ENCODE measurements at places on chromosomes 6 and 20.

GRCh38 chr20:57586370-57586793 is 25.5 kb downstream of the PCK1 start:
- no peak for DNase-seq

GRCh38 chr6:7881765-7882500 is 28.7 kb downstream of the TXNDC5 start:
- DNase-seq, result no peak

- peak; percentile 51 for DNase-seq
Measured at GRCh38 chr6:96301023-96301422, 220.6 kb upstream of the UFL1 start.

DNA sequence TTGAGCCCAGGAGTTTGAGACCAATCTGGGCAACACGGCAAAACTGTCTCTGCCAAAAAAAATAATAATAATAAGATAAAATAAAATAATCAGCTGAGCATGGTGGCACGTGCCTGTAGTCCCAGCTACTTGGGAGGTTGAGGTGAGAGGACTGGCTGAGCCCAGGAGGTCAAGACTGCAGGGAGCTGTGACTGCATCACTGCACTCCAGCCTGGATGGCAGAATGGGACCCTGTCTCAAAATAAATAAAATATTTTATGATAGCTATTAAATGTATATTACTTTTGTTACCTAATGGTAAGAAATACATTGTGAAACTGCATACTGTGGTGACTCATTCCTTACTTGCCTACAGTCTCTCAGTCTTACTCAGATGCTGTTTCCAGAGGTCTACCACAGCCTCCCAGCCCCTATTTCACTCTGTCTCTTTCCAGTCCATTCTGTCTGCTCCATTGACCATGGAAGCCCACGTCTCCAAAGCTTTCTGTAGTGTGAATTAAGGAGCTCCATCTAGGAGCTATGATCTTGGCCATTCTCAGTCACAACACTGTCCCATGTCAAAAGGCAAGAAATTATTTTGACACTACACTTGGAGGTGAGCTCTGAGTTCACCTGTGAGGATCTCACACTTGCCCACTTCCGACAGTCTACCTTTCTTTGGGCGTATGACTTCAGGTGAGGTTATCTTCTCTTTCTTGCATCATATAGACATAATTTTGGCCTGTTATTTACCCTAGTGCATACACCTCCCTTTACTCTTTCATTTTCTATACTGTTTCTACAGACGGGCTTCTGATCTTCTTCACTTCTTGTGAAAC is 22.4 kb upstream of the SNX9 start:
- DNase-seq, result peak; percentile 38

GRCh38 chr6:128713461-128713860 is 169.5 kb upstream of the LAMA2 start:
- DNase-seq, result peak; percentile 50

DNA sequence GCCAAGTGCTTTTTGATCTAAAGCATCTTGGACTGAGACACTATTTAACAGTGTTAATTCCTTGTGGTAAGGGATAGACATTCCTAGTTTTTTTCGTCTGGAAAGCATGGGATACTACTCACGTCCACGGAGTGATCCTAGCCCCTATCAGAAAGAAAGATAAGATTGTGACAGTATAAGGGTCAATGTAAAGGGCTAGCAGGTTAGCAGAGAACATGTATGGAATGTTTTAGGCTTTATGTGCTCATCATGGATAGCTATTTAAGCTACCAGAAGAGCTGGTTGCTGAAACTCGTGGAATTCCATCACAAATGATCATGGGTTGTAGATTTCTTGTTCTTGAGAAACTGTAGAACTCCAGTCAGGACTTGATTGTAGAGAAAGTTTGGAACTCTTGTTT is 32.1 kb downstream of the CYB5R4 start:
- DNase-seq, result no peak

DNA sequence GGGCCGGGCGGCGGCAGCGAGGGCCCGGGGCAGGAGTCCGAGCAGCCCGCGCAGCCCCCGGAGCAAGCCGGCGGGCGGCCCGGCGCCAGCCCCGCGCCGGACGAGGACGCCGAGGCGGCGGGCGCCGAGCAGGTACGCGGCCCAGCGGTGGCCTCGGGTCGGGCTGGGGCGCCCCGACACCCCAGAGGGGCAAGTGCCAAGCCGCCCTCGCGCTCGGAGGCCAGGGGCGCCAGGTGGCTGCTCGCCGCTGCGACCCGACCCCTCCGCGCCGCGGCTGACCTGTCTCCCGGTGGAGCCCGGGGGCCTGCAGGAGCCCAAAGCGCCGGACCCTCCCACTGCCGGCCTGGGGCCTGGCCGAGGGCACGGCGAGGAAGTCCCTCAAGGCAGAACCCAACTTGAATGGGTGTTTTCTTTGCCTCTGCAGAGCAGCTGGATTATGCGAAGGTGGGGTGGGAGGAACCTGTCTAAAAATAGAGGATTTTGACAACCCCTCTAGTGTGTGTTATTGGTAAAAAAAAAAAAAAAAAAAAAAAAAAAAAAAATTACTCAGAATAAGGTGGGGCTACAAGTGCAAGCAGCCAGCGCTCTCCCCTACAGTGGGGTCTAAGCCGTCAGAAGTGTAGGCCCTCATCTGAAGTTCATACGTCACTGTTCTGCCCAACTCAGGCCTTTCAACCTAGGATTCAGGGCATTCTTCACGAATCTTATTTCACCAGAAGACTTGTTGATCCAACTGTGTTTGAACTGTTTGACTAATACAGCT is 609 bp downstream of the OGFRL1 start:
- DNase-seq, result no peak

- DNase-seq, result no peak
Measured at GRCh38 chr6:2763345-2763841, 1.8 kb upstream of the WRNIP1 start.

- DNase-seq, result no peak
Measured at GRCh38 chr6:79267128-79267527, 32.6 kb upstream of the HMGN3 start.

DNA sequence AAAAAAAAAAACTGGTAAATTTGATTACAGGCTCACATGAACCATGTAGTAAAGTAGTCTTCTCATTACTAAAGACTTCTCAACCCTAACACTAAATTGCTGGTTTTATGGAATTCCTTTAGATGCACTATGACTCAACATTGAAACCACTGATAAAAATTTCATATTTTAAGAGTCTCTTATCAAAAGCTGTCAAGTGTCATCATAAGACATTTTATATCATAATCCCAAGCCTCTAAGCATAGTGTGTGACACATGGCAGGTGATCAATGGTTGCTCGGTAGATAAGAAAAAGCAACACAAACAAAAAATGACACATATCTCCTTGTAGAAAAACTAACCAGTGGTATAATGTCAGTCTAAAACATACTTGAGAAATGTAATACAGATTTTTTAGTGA is 258.4 kb downstream of the RNGTT start:
- no peak for DNase-seq

DNA sequence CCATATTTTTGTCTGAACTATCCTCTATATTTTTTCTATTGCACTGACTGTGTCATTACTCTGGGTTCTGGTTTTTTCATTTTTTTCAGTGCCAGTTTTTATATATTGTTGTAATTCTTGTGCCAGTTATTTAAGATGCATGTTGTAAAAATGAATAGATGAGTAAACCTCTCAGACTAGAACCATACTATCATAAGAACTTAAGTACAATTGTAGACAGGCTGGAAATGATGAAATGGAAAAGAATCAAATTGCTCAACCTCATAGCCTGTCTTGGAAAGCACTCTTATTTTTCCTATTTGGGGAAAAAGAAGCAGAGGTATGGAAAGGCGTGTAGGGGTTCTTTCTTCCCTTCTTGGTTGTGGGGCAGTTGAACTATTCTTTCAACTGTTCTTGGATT is 30.2 kb downstream of the PANK2 start:
- DNase-seq, result no peak

GRCh38 chr6:161076181-161076677 is 84.7 kb downstream of the MAP3K4 start:
- DNase-seq, result no peak

GRCh38 chr6:15969236-15969778 is 159.6 kb upstream of the MYLIP start:
- no peak for DNase-seq

- DNase-seq, result no peak
Measured at GRCh38 chr20:59000326-59000725, 6.7 kb downstream of the CTSZ start.

GRCh38 chr20:40254023-40254772 is 434.8 kb downstream of the MAFB start:
- DNase-seq, result no peak

GRCh38 chr20:32037929-32038328 is 14.1 kb upstream of the HCK start:
- no peak for DNase-seq

GRCh38 chr6:25277386-25277785 is 1.8 kb upstream of the CARMIL1 start:
- no peak for DNase-seq

GRCh38 chr20:38044685-38045084 is 11.1 kb downstream of the RPRD1B start:
- no peak for DNase-seq

DNA sequence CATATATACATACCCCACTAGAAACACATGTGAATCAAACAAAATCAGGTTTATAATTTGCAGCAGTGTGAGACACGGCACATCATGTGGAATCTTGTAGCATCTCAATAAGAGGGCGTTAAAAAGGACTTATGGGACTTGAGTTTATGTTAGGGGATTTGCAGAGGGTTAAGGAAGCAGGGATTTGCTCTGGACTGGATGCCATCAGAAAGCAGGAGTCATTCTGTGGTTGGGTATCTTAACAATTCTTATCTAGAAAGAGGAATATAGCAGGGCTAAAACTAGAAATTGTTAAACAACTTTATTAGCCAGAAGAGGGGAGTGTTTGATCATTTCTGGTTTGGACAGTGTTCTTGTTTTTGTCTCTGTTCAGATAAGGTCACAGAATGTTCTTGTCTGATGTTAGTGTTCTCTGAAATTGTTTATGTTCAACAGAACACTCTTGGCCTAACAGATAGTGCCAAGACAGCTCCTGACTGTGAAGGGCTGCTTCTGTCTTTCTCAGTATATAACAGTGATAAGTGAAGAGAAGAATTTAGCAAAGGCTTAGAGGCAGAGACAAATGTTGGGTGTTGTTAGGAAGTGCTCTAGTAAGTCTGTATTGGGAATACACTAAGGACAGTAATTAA is 39.2 kb downstream of the LIN28B start:
- DNase-seq, result no peak

GRCh38 chr6:105097288-105097687 is 82.5 kb downstream of the POPDC3 start:
- DNase-seq, result no peak

- DNase-seq, result no peak
Measured at GRCh38 chr20:44209686-44210405, 725 bp downstream of the OSER1 start.

- peak; percentile 56 for DNase-seq
Measured at GRCh38 chr6:84764332-84765049, at the start of gene TBX18. TSS of gene TBX18 (minus strand) at chr6:84764598. CDS start at chr6:84764181, 417 bp downstream.

GRCh38 chr20:51536116-51537069 is 6.1 kb downstream of the NFATC2 start:
- DNase-seq, result no peak

DNA sequence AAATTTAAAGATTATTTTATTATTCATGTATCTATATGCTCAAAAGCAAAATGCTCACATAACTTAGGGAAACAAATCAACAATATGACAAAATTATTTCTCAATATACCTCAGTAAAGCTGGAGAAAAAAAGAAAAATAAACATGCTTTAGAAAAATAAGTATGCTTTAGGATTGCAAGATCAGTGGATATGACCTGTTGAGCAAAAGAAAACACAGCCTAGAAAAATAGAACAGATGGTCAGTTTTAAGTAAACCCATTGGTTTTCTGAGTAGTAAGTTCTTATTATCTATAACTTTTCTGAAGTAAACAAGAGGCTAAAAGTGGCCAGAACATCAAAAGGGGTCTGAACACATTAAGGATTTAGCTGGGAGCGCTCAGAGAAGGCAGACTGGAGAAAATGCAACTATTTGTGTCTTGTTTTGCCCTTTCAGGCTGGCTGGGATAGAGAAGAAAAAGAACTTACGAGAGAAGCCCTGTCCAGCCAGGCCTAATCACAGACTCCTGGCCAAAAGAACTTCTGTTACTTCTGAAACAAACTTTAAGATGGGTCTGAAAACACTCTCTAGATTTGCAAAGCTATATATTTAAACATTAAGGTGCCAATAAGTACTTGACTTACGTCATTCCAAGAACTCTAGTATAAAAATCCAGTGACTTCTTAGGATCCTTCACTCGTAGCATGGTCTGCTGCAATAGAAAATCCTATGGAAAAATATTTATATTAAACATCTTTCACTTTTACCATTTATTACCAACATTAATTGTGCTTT is 16.5 kb downstream of the GLO1 start:
- DNase-seq, result no peak

DNA sequence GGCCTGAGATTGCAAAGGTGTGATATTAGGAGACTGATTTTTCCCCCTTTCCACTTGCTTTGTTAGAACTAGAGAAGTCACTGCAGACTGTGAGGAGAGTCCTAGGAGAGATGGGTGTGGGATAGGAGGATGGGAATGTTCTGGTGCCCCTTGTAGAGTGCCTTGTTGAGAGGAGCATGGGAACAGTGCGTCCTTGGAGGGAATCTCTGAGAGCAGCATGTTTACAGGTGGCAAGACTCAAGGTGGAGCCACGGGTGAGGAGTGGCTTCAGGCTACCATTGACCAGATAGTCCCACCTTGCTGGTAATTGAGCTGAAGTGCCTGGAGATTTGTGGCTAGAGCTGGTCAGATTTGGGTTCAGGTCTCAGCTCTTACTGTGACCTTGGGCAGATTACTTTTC is 6.0 kb downstream of the PLCG1 start:
- DNase-seq, result no peak

GRCh38 chr6:85285934-85286333 is 163.9 kb upstream of the NT5E start:
- DNase-seq, result no peak

DNA sequence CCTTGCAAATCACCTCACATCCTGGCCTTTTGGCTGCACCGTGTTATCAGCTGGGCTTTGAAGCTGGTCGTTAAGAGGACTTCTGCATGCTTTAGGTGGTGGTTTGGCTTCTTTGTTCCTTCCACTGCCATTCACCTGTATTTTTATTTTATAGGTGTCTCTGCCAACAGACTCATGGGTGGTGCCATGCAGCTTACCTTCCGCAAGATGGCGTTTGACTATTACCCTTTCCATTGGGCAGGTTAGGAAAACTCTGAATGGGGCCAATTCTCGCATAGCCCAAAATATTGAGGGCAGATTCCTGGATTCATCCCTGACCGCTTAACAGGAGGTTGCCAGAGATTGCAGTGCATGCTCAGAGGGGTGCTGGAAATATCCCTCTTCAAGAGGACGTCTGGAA is 32.4 kb downstream of the TAF11 start:
- no peak for DNase-seq
